Activated CD8-positive, alpha-beta memory T cell treated with anti-CD3 and anti-CD28 coated beads, Interleukin-2, amount 50 U/mL, for 48 hours (primary cell): ENCODE measurements at places on chromosomes 16 and 17.

DNA sequence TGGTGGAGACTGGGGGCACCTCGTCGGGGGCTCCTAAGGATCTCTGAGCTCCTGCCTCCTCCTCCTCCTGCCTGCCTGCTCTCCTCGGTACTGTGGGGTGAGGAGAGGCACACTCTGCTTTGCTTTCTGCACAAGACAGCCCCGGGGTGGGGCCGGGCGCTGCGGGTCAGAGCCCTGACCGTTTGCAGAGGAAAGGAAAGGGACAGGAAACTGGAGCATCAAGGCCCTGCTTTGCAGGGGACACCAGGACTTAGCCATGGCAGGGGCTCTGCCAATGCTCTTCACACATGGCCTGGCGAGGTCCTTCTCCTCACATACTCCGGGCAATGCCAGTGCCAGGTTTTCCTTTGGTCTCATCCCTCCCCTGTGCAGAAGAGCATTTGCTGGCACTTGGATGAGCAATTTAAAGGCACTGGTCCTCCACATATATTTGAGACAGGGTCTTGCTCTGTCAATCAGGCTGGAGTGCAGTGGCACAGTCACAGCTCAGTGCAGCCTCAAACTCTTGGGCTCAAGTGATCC lies 23.8 kb upstream of the DOC2B start:
- DNase-seq, result no peak

GRCh38 chr16:88536971-88537751 lies 33.0 kb upstream of the ZC3H18 start:
- no peak for DNase-seq

DNA sequence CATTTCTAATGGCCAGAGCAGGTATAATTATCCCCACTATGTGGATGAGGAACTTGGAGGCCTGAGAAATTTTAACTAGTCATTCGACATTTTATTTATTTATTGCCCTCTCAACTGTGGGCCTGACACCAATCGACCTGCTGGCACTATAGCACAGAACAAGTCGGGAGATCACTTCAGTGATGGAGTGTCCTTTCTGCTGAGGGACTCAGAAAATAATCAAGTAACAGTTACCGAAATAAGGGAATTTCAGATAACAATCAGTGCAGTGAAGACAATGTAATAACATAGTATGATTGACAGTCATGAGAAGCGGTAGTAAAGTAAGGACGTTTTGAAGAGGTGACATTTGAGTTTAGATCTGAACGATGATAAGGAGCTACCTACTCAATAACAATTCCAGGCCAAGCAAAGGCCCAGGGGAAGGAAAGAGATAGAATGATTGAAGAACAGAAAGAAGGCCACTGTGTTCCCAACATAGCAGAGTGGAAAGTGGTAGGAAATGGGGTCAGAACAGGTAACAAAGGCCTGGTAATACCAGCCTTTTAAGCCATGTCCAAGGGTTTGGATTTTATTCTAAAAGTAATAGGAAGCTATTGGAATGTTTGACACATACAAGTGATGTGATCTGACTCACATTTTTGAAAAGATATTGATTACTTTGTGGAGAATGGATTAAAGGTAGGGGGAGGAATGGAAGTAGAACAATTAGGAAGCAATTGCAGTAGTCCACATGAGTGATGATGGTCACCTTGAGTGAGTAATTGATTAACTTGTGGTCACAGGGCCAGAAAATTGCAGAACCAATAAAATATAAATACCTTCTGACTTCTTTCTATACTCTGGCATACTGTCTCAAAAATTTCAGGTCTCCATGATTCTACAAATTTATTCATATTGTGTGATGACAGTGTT lies 1.4 kb downstream of the STXBP4 start:
- DNase-seq, result no peak

DNA sequence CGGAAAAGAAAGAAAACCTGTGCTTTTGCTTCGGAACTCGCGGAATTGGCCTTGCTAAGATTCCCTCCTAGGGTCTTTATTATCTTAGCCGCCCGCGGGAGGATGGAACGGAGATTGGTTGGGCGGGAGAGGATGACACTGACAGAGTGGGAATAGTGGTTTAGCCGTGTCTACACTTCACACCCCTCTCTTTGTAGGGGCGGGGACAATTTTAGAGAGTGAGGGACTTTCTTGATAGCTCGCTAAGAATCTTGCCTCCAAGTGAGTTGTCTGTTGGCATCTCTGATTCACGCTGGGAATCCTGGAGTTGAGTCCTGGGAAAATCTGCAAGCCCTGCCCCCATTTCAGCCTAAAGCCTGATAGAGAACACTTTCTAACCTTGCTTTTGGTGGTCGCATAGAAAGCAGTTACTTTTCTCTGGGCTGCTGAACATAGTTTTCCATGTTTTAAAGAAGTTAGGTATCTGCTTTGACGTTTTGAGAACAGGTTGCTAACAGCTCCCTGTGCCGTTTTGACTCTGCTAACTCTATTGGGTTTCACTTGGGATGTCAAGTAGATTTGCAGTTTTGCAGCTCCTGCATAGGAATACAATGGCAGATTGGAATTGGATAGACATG lies 697 bp downstream of the NOL11 start:
- no peak for DNase-seq

GRCh38 chr16:85763616-85764015 lies 12.7 kb upstream of the C16orf74 start:
- no peak for DNase-seq

DNA sequence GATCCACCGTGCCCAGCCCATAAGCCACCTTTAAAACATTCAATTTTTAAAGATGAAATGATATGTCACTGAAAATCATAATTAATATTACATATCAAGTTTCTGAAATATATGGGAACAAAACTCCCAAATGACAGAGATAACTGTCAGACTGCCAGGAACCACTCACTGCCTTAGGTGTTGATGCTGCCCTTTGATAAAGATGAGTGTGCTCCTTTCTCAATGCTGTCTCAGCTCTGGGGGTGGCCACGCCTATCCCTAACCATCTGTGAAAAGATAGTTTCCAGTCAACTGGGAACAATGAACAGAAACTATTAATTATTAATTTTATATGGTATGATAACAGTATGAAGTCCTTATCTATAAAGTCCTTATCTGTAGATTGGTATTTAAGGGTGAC lies 177.7 kb downstream of the MYO1D start:
- DNase-seq, result no peak

- no peak for DNase-seq
Observed at GRCh38 chr16:25501530-25502255, 190.1 kb upstream of the HS3ST4 start.

DNA sequence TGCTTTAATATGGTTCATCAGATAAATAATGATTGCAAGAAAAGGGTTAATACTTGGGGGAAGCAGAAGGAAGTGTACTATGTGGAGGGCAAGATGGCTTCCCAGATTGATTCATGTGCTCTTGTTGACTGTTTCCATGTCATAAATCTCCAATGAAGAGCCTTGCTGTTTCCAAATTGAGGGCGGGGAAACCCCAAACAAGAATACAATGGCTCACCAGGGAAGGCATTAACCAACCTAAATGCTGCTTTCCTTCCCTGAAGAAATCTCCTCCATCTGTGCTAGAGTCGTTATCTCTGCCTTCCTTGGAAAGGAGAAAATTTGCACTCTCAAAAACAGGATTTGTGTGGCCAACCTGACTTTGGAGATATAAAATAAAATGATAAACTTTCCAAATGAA lies 28.0 kb upstream of the CDH13 start:
- DNase-seq, result no peak

DNA sequence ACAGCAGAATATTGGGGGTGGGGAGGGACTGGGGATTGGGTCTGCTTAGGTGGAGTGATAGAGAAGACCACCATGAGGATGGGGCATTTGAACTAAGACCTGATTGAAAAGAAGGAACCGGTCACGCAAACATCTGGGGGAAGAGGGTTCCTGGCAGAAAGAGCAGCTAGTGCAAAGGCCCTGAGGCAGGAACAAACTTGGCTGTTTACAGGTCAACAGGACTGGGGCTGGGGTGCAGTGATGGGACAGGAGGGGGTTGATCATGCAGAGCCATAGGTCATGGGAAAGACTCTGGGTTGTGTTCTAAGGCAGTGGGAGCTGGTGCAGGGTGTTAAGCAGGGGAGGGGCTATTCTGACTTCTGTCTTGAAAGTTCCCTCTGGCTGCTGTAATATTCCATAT lies 1.9 kb downstream of the DRG2 start:
- no peak for DNase-seq

- no peak for DNase-seq
Observed at GRCh38 chr16:976389-976931, 5.1 kb upstream of the SOX8 start.

- DNase-seq, result no peak
Observed at GRCh38 chr16:50457979-50458491, 89.2 kb upstream of the BRD7 start.
